ENCODE measurements at places on chromosomes 6 and 20.

- no peak for DNase-seq
These were observed 59.6 kb upstream of the RNF24 start for GRCh38 chr20:4074877-4075455.

GRCh38 chr20:57220337-57221145 is 45.9 kb downstream of the BMP7 start:
- DNase-seq: peak; percentile 17

GRCh38 chr6:157151029-157151428 is 172.3 kb downstream of the TMEM242 start:
- no peak for DNase-seq

- DNase-seq: peak; percentile 71
These were observed 27.9 kb downstream of the B4GALT5 start for GRCh38 chr20:49685809-49686208.

DNA sequence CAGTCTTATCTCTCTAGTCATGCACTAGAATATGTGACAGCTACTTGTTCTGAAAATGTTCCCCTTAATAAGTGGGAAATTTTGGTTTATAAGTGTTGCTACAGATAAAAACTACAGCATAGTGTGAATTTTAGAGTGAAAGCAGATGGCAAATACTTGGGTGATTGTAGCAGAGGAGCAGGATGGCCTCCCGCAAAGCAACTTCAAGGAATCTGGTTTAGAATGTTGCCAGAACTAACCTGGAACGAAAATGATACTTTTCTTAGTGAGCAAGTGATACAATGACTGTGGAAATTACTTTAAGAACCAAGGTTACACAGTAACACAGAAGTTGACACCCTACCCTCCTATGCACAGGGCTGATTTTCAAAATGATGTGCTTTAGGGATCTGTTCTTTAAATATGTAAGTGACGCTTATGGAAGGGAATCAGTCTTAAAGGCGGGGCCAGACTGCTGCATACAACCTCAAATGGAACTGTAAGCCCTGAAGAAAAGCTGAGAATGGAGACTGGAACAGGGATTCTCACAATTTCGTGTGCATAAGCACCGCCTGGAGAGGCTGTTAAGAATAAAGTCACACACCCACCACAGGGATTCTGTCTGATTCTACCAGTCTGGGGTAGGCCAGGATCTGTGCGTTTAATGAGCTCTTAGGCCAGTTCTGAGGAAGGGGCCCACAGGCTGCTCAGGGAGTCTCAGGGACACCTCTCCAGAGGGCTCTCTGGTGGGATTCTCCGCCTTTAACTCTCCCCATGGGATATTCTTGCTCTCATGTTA is 97.9 kb downstream of the FYN start:
- DNase-seq: peak; percentile 66

DNA sequence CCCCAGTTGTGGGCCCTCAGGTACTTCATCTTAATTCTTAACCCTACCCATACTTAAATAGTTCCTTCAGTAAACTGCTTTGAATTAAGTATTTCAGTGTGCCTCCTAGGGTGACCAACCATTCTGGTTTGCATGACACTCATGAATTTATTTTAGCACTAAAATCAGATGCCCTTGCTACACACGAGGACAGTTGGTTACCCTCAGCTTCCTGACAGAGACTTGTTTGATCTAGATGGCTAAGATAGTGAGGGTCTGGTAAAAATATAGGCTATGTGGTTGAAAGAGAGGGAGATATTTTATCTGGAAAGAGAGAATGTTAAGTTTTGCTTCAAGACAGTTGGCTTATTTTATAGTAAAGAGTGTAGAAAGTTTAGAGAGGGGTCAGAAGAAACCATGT is 10.6 kb downstream of the PGK2 start:
- DNase-seq: no peak

- peak; percentile 71 for DNase-seq
These were observed 1.1 kb upstream of the OPN5 start for GRCh38 chr6:47780510-47781356.

DNA sequence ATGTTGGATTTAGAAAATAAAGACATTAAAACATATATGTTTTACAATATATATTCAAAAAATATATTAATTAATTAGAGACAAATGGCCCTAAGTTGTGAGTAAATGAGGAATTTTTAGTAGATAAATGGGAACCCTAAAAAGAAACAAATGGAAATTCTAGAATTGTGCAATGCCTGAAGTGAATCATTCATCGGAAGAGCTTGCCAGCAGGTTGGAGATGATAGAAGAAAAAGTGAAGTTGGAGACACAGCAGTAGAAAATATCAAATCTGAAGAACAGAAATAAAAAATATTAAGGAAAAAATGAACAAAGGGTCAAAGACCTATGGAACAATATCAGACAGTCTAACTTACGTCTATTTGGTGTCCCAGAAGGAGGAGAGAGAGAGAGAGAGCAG is 109.4 kb upstream of the NEDD9 start:
- DNase-seq: no peak

DNA sequence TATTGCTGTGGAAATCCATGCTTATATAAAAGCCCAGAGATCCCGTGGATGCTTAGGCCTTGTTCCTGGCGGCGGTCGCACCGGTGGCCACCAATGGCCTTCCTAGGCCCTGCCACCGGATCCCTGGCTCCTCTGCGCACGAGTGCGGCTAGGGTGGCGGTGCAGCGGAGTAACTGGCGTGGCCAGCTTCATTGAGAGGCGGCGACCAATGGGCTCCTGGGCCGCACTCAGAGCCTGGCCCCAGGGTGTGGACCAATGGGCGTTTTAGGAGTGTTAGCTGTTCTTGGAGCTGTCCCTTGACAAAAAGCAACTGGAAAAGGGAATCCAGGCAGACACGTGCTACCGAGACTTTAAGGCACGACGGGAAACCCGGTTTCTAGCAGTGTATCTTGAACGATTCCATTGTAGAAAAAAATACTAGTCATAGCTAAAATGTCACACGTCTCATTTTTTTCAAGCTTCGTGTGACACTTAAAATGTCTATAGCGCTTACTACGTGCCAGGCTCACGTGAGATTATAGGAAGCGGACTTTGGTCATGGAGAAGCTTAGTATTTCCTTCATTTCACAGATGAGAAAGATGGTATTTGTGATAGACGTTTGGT is 1.7 kb downstream of the AMD1 start:
- DNase-seq: peak; percentile 90

GRCh38 chr6:96211341-96211740 is 195.6 kb downstream of the FUT9 start:
- no peak for DNase-seq

GRCh38 chr6:158847012-158847529 is 27.9 kb upstream of the EZR start:
- DNase-seq: no peak

- DNase-seq: no peak
These were observed 445.4 kb downstream of the GJA1 start for GRCh38 chr6:121880831-121881230.
